ENCODE measurements at places on chromosomes 12 and 14.

- no peak for DNase-seq
- no peaks in the 10 kb centered on the region for H3K36me3 ChIP-seq
- peaks cover 6% of the 10 kb centered on the region for H3K4me1 ChIP-seq
- no peaks in the 10 kb centered on the region for H3K27me3 ChIP-seq
- no peak overlapping the region for H3K4me3 ChIP-seq
Measured at GRCh38 chr12:120836114-120836684, 68.0 kb downstream of the SPPL3 start.

DNA sequence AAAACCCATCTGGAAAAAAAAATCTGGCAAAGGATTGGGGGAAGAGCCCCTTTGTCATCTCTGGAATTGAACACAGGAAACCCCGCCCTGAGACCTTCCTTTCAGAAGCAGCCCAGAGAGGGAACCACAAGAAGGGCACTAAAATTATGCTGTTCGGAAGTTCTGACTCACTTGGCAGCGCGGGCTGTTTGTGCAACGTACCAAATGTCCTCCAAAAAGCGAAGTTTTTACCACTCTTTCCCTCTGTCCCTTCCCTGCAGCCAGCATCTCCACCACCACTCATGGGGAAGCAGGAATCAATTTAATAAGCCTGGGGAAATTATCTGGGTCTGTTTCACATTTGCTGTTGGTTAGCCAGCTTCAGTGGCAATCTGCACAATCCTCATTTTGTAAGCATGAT is 3.2 kb upstream of the SYNE3 start:
- no peak for DNase-seq
- H3K4me3 ChIP-seq, result no peak overlapping the region
- peaks cover 3% of the 10 kb centered on the region for H3K27me3 ChIP-seq
- H3K36me3 ChIP-seq, result no peaks in the 10 kb centered on the region

DNA sequence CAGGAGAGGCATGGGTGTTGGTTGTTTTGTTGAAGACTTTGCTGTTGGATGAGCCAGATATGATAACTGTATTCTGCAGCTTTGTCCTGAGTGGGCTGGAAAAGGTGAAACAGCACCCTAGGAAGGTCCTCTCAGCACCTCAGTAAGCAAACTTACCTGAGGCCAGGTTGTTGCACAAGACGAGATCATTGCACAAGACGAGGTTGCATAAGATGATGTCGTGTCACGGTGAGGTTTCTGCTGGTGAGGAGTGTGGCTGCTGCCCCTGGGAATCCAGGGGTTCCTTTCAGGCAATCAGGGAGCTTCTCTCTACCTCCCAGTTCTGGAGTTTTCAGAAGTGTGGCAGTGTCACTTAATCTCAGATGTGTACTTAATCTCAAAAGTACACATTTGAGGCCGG is 85.6 kb downstream of the GLT1D1 start:
- H3K27ac ChIP-seq, result no peak overlapping the region
- no peak overlapping the region for H3K4me3 ChIP-seq
- no peaks in the 10 kb centered on the region for H3K4me1 ChIP-seq
- H3K27me3 ChIP-seq, result no peaks in the 10 kb centered on the region
- no peaks in the 10 kb centered on the region for H3K36me3 ChIP-seq

DNA sequence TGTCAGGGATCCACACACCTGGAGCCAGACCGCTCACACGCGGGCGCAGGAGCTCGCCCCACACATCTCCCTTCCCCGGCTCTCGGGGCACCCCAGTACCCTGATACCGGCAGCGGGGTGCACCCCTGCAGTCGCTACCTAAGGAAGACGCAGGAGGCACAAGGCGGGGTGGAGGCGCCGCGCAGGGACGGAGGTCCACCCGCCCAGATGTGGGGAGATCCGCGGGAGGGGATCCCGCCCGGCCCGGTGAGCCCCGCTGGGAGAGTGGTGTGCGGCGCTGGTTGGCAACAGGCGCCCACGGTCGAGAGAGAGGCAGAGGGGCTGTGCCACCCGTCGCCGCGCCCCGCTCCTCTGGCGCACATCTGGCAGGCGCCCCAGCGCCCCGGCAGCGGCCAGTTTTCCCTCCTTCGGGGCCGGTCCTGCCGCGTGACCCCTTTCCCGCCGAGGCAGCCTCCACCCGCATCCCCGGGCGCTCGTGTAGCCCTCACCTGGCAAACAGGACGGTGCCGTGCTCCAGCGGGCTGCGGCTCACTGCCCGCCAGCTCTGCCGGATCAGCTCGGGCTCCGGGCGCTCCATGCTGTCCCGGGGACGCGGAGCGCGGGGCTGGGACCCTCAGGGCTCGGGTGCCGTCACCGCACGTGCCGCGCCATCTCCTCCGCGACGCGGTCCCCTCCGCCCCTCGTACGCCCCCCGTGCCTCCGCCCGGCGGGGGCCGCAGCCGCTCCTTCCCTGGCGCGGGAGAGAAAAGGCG is 469 bp downstream of the NGB start:
- no peak for DNase-seq
- H3K4me3 ChIP-seq, result no peak overlapping the region
- peaks cover 4% of the 10 kb centered on the region for H3K27me3 ChIP-seq
- no peak overlapping the region for H3K27ac ChIP-seq

DNA sequence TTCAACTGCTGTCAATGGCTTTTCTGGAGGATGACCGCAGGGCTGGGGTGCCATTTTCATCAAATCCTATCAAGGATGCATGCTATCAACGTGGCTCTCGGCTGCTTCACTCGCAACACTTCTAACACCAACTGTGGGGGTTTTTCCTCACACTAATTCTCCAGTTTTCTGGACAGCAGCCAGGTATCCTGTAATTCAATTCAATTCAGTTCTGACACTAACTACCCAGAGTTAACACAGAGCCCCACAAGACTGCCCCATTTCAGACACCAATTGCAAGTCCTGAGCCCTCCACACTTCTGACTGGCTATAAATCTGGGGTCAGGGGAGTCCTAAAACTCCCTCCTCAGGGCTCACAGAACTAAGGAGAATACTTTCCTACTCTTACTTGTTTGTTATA is 55.3 kb upstream of the TMCC3 start:
- H3K27ac ChIP-seq, result no peak overlapping the region
- no peak for DNase-seq
- peaks cover 6% of the 10 kb centered on the region for H3K4me1 ChIP-seq
- H3K36me3 ChIP-seq, result no peaks in the 10 kb centered on the region
- H3K4me3 ChIP-seq, result no peak overlapping the region

DNA sequence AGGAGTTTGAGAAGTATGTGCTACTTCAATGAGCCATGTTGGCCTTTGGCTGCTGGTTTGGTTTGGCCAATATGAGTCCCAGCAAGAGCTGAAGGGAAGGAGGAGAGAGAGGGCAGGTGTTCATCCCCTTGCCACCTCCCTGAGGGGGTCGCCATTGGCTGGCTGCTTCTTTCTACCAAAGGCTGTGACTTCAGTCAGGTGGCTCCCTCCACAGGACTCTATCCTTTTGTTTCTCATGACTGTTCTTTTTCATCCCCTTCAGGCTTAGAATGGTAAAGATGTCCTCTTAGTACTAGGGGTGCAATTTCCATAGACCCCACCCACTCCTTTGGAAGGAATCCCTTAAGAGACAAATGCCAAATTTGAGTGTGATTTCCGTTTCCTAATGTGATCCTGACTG is 31.2 kb upstream of the OTOGL start:
- H3K27ac ChIP-seq, result no peak overlapping the region
- no peaks in the 10 kb centered on the region for H3K36me3 ChIP-seq
- DNase-seq, result no peak
- no peak overlapping the region for H3K4me3 ChIP-seq

DNA sequence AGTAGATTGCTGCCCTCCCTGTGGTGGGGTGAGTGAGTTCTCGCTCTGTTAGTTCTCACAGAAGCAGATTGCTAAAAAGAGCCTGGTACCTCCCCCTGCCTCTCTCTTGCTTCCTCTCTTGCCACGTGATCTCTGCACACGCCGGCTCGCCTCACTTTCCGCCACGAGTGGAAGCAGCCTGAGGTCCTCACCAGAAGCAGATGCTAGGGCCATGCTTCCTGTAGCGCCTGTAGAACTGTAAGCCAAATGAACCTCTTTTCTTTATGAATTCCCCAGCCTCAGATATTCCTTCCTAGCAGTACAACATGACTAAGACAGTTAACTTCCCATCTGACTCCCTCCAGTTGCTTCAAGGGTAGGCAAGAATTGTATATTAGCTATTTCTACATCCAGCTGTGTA is 76.2 kb downstream of the ETV6 start:
- H3K27ac ChIP-seq, result no peak overlapping the region
- H3K36me3 ChIP-seq, result no peaks in the 10 kb centered on the region
- H3K27me3 ChIP-seq, result no peaks in the 10 kb centered on the region
- H3K4me3 ChIP-seq, result no peak overlapping the region
- DNase-seq, result no peak
- peaks cover 22% of the 10 kb centered on the region for H3K4me1 ChIP-seq

All from kidney (tissue), 22 donors.